ENCODE measurements at places on chromosomes 11 and 22. TPM values are rescaled to one million over a fixed set of nuclear protein-coding genes. Genes with fewer than 3 reads are reported as not detected.

DNA sequence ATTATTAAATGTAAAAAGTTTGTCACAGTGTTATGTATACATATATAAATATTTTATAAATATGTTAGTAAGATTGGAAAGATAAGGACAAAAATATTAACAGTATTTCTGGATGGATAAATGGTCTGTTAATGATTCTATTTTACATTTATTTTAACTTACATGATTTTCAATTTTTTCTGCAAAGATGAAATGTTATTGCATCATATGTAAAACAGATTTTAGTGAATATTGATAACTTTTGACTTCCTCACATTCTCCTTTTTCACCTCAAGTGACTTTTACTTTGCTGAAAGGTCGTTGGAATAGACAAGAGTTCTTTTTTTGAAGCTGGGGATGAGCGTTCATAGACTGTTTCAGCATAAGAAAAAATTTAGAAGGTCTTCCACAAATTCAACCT, 1554.7 kb upstream of the TENM4 start:
- no peak for DNase-seq

GRCh38 chr11:72971192-72971967, 157.2 kb downstream of the ATG16L2 start:
- no peak for DNase-seq

- DNase-seq: peak; percentile 73
Observed at GRCh38 chr11:36455658-36456111, 54.4 kb downstream of the TRAF6 start.

GRCh38 chr11:62497132-62497801, 49.3 kb downstream of the AHNAK start:
- DNase-seq: peak; percentile 64

GRCh38 chr11:109040303-109040702, 375.4 kb downstream of the DDX10 start:
- no peak for DNase-seq

DNA sequence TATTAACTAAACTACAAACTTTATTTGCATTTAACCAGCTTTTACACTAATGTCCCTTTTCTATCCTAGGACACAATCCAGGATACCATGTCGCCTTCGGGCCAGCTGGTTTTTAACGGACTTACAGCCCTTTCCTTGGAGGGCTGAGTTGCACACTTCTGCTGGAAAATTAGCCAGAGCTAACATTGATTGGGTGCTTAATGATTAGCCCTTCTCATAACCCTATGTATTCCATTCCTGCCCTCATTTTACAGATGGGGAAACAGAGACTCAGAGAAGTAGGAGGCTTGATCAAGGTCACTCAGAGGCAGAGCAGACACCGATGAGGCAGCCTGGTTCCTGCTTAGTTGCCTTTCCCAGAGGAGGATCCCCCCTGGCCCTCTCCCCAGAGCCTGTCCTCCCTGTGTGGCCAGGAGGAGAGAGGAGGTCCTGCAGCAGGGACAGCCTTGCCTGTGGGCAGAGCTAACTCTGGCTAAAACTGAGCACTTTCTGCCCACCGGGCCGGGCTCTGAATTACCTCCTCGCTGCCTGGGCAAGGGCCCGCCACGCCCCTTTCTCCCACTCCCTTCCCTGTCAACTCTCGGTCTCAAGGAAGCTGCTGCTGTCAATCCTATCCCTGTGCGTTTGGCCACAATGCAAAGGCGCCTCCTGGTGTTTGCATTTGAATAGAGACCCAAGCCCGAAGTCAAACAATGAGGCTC, 59.6 kb upstream of the PAX6 start:
- peak; percentile 45 for DNase-seq

DNA sequence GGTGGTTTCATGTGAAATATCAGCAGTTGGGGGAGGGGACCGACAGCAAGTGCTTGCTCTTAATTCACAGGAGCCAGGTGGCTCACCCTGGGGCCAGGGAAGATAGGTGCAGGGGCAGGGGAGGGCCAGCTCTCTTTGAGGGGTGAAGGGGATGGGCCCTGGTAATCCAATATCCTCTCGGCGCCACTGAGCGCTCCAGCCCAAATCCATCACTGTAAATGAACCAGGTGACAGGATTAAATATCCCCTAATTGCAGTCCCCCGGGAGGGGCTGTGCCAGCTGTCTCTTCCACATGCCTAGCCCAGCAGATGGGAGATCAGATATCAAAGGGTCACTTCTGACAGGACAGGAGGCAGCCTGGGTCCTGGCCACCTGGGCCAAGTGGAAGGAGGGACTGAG, 531.8 kb upstream of the CADM1 start:
- no peak for DNase-seq

DNA sequence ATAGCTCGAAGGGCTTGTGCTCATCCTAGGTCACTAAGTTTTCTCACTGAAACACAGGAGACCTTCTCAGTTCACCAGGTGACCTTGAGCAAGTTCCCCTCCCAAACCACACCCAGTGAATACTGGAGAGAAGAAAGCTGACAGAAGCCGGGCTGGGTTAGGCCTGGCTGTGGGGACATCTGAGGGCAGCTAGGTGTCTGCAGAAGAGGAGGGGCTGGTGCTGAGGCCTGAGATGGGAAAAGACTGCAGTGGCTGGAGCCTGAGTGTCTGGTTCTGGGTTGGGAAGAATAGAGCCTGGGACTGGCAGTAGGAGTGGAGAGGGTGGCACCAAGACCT, 602 bp upstream of the INPP5J start:
- no peak for DNase-seq

DNA sequence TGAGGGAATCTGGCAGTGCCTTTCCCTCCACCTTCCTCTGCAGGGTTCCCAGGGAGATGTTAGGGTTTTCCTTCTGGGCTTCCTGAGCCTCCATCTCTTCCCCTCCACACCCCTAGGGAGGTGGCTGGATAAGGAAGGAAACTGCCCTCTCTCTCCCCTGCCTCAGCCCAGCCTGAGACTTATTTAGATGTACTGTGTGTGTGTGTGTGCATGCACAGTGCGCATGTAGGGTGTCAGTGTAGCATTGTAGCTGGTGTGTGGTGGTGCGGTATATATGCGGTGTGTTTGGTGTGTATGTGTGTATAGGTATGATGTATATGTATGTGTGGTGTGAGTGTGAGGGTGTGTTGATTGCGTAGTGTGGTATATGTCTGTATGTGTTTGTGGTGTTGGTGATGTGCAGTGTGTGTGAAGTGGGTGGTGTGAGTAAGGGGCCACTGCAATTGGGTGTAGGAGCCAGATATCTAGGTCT, 1.5 kb downstream of the FXYD6 start:
- DNase-seq: no peak

GRCh38 chr11:100816823-100817222, 129.7 kb downstream of the ARHGAP42 start:
- no peak for DNase-seq

DNA sequence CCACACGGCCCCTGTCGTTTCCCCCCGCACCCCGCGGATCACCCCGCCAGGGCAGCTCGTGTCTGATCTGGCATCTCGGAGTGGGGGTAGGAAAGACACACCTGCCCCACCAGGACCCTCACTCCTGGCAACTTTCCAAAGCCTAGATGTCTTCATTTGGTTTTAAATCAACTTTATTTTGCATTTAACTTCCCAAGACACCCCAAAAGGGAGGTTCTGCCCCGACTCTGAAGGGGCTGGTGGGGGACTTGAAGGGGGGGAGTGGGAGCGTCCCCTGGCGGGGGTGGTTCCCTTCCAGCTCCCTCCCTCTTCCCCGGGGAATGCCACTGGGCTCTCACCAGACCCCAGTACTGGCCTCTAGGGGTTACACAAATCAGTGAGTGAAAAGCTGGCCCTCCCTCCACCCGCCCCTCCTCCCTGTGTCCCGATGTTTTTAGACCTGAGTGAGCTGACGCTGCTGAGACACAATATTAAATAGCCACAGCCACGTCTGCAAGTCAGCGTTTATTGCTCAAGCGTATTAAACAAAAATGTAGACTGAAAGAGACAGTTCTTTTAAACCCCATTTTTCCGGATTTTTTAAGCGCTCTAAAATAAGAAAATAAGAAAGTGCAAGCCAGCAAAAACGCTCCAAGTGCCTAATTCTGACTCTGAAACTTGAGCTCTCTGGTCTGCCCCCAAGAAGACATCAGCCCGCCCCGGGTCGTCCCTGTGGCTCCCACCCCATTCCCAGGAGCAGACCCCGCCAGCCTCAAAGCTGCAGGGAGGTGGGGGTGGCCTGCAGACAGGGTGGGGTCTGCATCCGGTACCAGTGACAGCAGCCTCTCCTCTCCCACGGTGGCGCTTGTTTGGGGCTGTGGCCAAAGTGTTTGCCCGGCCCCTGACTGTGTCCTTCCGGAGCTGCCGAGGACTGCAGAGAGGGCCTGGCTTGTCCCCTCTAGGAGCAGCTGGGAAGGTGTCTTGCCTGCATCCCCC, 1.1 kb upstream of the TTLL8 start:
- peak; percentile 44 for DNase-seq

DNA sequence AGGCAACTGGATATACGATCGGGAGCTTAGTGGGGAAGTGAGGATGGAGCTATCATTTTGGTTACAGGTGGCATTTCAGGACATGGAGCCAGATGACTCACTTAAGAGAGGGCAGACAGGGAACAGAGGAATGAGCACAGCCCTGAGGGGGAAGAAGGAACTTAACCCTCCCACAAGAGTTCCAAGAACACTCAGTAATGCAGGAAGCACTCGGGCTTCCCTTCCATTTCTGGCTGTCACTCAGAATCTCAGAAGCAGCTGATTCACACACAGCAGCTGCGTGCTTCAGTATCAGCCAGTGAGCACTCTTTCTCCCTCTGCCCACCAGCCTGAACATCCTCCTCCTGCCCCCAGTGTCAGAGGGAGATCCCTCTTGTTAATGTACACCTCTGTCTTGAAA, 34.8 kb downstream of the EFCAB6 start:
- no peak for DNase-seq

GRCh38 chr22:48891688-48892577, 935.7 kb downstream of the BRD1 start:
- no peak for DNase-seq

- no peak for DNase-seq
Observed at GRCh38 chr11:3056296-3057068, 741 bp downstream of the CARS1 start.

The ART1 gene
- 1.8 TPM for total RNA-seq

The TBX10 gene
- total RNA-seq: 9.6 TPM

The VSIG10L2 gene
- 0.09 TPM for total RNA-seq

The CSF2RB gene
- 4.1 TPM for total RNA-seq

The CRYAB gene
- 331 TPM for total RNA-seq

Data from mucosa of descending colon (tissue), 3 donors.